ENCODE measurements at places on chromosomes 2 and 18. TPM values are rescaled to one million over a fixed set of nuclear protein-coding genes. Genes with fewer than 3 reads are reported as not detected.
A peak's percentile ranks its signal among the peaks of the same experiment; 100 is the strongest.

The PNPT1 gene
- total RNA-seq, result 3.2 TPM

The BCL11A gene
- total RNA-seq, result 27.4 TPM

The SRD5A2 gene
- not detected for total RNA-seq

The TXNL1 gene
- total RNA-seq, result 20.9 TPM

- DNase-seq, result no peak
These were observed 2102.3 kb upstream of the CELF4 start for GRCh38 chr18:39667905-39668304.

DNA sequence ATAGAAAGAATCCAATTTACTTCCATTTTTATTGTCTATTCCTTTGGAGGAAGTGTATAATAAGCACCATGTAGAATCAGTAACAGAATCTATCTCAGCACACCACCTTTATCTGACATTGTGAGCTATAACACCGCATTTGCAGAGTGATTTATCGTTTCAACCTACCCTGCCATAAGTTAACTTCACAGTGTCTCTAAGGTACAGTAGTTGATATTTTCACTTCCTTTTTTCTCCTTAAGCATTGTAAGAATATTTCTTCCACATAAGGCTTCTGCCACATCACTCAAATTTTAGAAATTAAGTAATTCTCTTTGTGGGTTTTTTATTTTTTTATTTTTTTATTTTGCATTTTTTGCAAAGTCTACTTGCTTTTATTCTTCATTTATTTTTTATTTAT lies 107.1 kb downstream of the TMX3 start:
- no peak for DNase-seq

GRCh38 chr2:178006710-178007109 lies 65.9 kb downstream of the PDE11A start:
- DNase-seq, result no peak

DNA sequence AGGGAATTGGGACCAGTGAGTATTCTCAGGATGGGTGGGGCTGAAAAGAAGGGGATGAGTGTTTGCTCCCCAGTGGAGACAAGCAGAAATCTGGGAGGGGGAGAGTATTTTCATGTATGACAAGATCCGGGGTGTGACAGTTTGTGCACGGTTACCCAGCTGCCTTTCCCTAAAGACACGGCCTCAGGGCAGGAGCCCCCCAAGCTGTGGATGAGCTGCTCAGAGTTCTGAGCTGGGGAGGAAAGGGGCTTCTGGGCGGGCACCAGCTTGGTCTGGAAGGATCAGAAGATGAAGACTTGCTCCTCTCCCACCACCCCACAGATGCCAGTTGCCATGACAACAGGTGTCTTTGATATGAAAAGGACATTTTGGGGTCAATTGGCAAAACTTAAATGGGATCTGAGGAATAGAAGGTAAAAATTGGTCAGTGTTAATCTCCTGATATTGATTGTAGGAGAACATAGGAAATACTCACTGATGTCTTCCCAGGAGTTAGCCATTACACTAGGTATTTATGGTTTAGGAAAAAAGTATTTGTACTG lies 29.2 kb downstream of the ZCCHC2 start:
- no peak for DNase-seq

DNA sequence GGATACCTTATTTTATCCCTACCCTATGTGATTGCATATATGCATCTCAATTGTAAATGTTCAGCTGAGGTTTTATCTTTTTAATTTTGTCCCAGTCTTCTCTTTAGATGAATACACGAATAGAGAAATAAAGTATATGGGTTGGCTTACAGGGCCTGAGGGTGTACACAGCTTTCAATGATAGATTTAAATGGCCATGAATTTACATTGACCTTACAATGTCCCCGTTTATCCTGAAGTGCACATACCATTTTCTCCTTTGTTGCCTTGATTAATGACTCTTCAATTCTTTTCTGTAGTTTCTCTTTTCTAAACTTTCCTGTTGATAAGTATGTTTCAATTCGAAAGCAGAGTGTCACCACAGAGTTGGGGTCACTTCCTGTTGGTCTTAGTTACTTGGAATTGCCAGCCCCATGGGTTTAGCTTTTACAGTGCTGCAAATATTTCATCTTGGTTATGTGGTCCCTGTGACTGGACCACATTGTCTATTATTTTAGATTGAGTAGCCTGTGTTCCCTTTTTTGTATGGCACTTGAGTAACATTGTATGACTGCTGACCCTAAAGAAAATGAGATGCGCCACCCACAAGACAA lies 1616.3 kb upstream of the ACVR2A start:
- DNase-seq, result no peak

- DNase-seq, result no peak
These were observed 108.8 kb upstream of the TRIB2 start for GRCh38 chr2:12607971-12608370.

GRCh38 chr2:131641414-131642206 lies 113.9 kb downstream of the CCDC74A start:
- DNase-seq, result no peak

DNA sequence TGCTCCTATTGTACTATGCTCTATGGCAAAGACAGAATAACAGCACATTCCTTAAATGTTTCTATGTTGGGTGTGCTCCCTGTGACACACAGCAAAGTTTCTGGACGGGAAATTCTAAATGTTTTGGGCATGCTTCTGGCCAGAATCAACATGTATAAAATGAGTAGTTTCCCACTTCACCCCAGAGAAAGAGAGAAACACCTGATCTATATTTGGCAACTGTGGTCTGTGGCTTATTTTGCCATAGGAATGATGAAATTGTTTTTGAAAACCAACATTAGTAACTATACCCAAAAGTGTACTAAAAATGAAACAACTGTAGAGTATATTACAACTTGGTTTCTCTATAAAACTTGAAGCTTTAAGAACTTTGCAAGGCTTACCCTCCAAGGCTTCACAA lies 89.1 kb downstream of the RAD51AP2 start:
- DNase-seq, result no peak

- peak; percentile 91 for DNase-seq
These were observed 380.4 kb downstream of the TNS1 start for GRCh38 chr2:217622205-217623060.

DNA sequence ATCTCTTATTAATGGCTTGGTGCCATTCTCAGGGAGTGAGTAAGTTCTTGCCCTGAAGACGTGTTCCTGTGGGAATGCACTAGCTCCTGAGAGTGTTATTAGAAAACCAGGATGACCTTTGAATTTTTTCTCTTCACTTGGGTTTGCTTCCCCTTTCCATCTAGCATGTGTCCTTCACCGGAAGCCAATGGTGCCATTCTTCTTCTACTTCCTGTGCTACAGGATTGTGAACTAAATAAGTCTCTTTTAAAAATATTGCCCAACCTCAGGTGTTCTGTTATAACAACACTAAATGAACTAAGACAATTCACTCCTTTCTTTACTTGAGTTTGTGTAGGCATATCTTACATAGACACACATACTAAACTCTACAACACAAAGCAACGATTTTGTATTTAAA lies 447.0 kb downstream of the SOX11 start:
- DNase-seq, result no peak

- peak; percentile 50 for DNase-seq
These were observed 189.3 kb downstream of the SH3RF3 start for GRCh38 chr2:109318150-109318948.
